ENCODE measurements at places on chromosomes 7 and 10.

GRCh38 chr7:11858622-11859302 lies 26.8 kb upstream of the THSD7A start:
- peak; percentile 21 for DNase-seq

DNA sequence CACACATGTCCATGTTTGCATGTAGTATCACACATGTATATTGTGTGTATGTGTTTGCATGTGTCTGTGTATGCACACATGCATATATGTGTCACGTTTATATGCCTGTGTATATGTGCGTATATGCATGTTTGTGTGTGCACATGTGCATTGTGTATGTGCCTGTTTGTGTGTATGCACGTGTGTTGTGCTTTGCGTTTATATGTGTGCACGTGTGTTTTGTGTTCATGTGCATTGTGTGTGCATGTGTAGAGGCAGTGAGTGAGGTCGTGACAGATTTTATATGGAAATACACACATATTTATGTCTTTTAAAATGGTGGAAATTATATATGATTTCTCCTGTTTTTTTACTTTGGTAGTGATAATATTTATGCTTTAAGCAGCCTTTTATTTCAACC lies 41.2 kb downstream of the ADARB2 start:
- no peak for DNase-seq

- no peak for DNase-seq
Observed at GRCh38 chr10:128744811-128745305, 618.6 kb upstream of the MKI67 start.

GRCh38 chr7:80145780-80146422 lies 11.3 kb downstream of the GNAI1 start:
- peak; percentile 92 for DNase-seq

GRCh38 chr7:17362439-17363105 lies 64.1 kb downstream of the AHR start:
- DNase-seq: peak; percentile 48

DNA sequence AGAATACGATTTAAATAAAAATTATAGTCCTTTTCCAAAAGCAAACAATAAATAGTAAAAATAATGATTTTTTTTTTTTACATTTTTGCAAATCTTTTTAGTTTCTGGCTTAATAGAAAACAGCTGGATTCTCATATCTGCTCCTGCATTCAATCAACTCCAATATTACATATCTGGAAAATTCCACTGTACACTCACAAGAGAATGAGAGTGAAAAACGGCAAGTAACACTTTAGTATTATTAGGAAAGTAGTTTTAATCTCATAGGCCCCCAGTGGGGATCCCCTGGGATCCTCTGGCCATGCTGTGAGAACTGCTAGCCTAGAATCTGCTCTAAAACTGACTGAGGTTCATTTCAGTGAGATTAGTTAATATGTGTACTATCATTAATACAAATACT lies 128.6 kb upstream of the LRRN3 start:
- no peak for DNase-seq

- no peak for DNase-seq
Observed at GRCh38 chr7:117185124-117185523, 137.7 kb downstream of the WNT2 start.

GRCh38 chr7:66921396-66921917 lies 432 bp downstream of the TMEM248 start:
- DNase-seq: peak; percentile 73

- peak; percentile 85 for DNase-seq
Observed at GRCh38 chr7:74479961-74480829, 26.5 kb downstream of the GTF2IRD1 start.

- DNase-seq: no peak
Observed at GRCh38 chr7:3240826-3241430, 60.1 kb upstream of the SDK1 start.

GRCh38 chr7:121113288-121113687 lies 124.8 kb downstream of the CPED1 start:
- DNase-seq: peak; percentile 20

DNA sequence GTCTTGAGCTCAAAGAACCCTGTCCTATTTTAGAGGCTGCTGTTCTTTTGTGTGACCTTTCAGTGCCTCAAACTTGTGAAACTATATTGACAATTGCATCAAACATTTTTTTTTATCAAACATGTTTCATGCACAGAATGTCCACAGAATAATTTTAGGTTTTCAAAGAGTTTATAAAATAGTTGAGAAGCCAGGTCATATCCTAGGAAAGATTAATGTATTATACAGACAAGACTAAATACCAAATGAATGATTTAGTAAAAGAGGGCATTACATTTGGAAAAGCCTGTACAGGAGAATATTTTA lies 67.0 kb downstream of the CDK6 start:
- DNase-seq: no peak

GRCh38 chr7:110105307-110105706 lies 985.6 kb upstream of the LRRN3 start:
- DNase-seq: no peak

- DNase-seq: no peak
Observed at GRCh38 chr7:40587419-40587818, 452.6 kb downstream of the SUGCT start.

GRCh38 chr10:57664815-57665214 lies 602.9 kb downstream of the IPMK start:
- peak; percentile 24 for DNase-seq

DNA sequence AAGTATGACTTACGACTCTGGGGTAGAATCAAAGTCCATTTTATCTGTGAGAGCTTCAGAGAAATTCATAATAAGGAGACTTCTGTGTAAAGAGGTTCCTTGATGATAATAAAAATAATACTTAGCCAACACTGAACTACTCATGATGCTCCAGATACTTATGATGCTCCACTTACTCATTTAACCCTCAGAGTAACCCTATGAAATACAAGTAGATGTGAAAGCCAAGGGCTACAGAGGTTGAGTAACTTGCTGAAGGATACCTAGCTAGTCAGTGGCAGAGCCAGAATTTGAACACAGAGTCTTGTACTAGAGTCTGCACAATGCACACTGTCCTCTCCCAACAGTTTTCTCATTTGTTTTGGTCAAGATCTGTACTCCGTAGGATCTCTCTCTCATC lies 89.5 kb downstream of the HECW1 start:
- DNase-seq: peak; percentile 15

DNA sequence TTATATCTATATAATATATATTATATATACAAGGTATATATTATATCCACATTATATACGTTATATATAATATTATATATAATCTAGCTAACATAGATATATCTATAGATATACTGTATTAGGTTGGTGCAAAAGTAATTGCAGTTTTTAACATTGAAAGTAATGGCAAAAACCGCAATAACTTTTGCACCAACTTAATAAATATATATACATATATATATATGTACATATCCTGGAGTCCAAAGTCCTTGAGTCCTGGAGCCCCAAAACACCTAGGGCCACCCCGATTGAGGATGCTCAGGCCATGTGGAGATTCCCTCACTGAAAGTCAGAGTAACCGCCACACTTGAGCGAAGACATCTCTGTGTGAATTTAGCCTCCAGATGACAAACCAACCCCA lies 408.2 kb upstream of the AUTS2 start:
- DNase-seq: no peak

- no peak for DNase-seq
Observed at GRCh38 chr7:106347229-106347833, 62.5 kb upstream of the NAMPT start.

DNA sequence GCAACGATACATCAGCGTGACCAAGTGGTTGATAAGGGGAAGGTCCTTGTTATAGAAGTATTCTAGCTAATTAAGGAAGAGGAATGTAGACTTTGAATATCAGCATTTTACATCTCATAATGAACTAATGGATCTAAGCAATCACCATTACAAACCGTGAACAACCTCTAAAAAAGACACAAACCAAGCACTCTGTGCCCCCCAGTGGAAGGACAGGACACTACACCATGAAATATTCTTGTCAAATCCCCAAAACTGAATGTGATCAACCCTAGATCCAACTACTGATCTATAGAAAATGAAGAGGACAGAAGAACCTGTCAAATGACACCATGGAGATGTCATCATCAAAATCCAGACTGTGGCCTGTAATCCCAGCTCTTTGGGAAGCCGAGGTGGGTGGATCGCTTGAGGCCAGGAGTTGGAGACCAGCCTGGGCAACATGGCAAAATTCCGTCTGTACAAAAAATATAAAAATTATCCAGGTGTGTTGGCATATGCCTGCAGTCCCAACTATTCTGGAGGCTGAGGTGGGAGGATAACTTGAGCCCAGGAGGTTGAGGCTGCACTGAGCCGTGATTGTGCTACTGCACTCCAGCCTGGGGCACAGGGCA lies 111.3 kb upstream of the CARD11 start:
- peak; percentile 75 for DNase-seq

DNA sequence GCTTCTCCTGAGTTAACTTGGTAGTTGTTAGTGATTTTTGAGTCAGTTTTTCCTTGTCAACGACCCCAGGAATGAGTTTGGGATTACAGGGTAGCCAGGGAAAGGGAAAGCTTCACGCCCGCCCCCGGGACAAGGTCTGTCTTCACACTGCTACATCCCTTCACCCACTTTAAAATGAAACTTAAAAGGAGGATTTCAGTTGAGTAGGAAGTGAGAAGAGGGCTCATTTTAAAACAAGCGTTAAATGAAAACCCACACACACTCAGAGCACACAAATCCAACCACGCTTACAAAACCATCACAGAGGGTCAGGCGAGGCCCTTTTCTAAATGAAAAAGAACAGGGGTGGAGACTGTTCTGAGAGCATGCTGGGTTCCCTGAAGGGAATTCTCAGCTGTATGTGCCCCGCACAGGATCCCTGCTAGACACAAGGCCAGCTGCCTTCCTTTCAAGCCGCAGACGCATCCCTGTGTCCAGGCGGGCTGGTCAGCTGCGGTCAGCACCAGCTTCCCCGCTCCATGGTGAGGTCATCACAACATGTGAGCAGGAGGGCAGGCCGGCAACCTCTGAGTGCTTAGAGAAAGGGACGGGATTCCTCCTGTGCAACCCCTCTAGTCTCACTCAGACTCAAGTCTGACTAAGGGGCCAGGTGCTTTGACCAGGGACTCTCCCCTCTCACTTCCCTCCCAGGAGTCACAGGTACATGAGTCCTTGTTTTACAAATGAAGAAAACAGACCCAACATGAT lies 111.8 kb downstream of the EGFR start:
- peak; percentile 73 for DNase-seq

- DNase-seq: no peak
Observed at GRCh38 chr7:99618726-99619125, 2.0 kb downstream of the ZSCAN25 start.

DNA sequence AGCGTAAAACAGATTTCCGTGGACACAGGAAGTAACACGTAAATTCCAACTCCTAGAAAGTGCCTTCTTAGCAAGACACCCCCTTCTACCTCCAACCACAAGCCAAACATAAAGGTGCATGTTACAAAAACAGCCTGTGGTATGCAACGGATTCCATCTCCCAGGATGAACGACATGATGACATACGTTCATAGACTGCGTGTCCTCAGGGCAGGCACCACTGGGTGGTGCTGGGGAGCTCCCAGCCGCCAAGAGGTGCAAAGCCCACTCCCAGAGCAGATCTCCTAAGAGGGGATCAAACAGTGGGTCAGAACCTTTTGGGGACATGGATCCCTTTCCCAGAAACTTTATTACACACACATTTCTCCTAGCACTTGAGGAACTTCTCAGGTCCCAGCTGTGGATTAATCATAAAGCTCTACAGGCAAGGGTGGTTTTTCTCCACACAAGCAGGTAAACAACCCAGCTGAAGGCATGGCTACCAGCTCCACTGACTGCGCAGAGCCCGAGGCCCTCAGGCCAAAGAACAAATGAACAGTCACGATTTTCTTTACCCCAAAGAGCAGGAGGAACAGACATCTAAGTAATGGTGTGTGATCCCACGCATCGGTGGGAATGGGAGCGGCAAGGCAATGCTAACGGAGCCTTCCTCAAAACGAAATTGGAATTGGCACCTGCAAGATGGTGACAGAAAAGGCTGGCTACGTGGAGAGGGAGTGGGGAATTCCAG lies 13.8 kb downstream of the PSAP start:
- peak; percentile 18 for DNase-seq

DNA sequence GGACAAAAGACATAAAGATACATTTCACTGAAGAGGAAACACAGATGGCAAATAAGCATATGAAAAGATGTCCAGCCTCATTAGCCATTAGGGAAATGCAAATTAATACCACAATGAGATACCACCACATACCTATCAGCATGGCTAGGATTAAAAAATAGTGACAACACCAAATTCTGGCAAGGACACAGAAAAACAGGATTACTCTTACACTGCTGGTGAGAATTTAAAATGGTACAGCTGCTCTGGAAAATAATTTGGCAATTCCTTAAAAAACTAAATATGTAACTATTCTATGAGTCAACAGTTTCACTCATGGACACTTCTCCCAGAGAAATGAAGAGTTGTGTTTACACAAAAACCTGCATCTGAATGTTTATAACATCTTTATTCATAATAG lies 121.1 kb downstream of the C10orf90 start:
- DNase-seq: no peak

- DNase-seq: no peak
Observed at GRCh38 chr10:123151737-123152135, 2.5 kb upstream of the BUB3 start.

DNA sequence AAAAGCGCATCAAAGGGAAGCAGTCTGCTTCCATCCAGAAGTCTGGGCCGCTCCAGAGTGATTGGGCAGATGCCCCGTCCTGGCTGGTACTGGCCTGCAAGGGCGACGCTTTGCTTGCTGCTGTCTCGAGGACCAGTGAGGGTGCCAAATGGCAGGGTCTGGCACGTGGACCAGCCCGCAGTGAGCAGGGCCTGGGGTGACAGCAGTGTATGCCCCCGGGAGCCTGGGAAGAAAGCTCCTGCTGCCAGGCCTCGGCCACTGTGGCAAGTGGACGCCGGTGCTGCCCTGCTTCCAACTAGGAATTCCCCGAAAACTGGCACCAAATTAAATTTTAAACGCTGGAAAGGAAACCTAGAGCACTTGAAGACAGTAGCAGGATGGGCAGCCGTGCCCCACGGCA lies 357.0 kb upstream of the MKI67 start:
- DNase-seq: no peak

GRCh38 chr7:40623863-40624262 lies 489.1 kb downstream of the SUGCT start:
- DNase-seq: no peak

- DNase-seq: no peak
Observed at GRCh38 chr10:74888962-74889661, 62.7 kb downstream of the KAT6B start.

GRCh38 chr7:36116347-36117202 lies 36.5 kb upstream of the EEPD1 start:
- no peak for DNase-seq

DNA sequence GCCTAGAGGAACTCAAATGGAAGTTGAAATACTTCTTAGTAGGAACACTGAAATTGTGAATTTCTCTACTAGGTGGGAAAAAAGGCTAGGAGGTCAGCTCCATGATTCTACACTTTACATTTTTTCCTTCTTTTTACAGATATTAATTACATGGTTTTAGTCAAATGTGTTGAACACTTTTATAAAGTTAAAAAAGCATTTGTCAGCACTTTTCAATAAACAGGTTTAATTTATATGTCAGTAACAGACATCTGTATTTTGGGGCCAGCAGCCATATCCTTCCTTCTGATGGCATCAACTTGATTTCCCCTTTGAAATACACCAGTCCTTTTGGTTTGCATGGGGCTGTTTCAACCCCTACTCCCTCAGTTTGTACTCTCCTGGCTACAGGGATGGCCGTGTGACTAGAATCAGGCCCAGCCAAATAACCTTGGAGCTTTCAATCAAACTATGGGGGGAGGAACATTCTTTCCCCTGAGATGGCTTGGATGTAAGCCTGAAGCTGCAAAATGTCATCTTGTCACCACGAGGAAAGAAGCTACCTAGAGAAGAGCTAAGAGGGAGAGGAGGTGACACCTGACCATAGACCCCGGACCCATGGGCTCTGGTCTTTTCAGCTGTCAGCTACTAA lies 171.0 kb upstream of the NEBL start:
- DNase-seq: no peak

GRCh38 chr10:115432188-115432819 lies 339.1 kb downstream of the ATRNL1 start:
- peak; percentile 7 for DNase-seq

Data from fibroblast of pulmonary artery (primary cell).